ENCODE measurements at places on chromosomes 16 and 17.

- no peak for DNase-seq
Observed at GRCh38 chr17:78472035-78472905, 93.8 kb downstream of the PGS1 start.

DNA sequence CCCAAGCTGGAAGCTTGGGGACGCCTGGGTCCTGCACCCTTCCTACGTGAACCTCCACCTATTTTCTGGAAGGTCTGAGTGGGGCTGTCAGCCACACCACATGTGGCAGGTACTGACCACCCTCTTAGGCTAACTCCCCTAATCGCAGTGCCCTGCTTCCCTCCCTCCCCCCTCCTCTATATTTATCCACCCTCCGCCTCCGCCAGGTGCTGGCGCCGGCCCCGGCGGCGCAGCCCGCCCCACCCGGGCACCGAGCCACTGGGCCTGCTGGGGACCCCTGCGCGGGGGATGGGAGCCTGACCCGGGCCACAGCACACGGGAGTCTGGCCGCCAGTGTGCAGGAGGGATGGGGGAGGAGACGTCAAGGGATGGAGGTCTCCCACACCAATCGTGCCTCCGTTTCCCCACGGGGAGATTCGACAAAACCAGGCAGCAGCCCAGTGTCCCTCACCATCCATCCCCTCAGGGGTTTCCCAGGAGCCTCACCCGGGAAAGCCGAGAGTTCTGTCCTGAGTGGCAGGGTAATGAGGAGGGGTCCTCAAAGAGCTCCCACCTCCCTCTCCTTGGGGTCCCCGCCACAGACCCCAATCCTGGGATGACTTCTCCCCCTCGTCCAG lies 1.3 kb downstream of the PLEKHH3 start:
- no peak for DNase-seq

GRCh38 chr17:78375401-78376151 lies 2.9 kb upstream of the PGS1 start:
- no peak for DNase-seq

- peak; percentile 65 for DNase-seq
Observed at GRCh38 chr16:30805370-30806169, 18.6 kb upstream of the ZNF629 start.

DNA sequence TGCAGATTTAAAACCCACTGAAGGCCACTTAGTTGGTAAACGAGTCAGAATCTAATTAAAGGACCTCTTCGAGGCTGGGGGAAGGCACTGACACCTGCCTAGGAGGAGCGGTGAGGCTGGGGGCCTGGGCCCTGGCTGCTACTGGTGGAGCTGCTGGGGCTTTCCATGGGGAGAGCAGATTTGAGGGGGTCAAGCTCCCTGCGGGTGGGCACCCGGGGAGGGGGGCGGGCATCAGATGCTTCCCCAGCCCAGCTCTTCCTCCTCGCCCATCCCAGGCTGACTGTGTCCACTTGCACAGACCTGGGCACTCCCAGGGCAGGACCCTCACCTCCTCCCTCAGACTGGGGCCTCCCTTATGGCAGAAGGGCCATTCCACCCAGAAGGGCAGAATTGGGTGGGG lies 19.0 kb downstream of the SRCIN1 start:
- no peak for DNase-seq

DNA sequence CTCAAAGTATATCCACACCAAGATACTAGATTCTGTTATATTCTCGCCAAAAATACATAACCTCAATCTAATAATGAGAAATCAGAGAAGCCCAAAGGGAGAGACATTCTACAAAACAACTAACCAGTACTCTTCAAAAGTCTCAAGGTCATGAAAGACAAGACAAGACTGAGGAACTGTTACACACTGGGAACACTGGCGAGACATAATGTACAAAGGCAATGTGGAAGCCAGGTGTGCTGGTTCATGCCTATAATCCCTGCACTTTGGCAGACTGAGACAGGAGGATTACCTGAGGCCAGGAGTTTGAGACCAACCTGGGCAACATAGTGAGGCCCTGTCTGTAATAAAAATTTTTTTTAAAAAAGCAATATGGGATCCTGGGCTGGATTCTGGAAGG lies 85.9 kb downstream of the SPAG9 start:
- no peak for DNase-seq

GRCh38 chr17:43411749-43412148 lies 13.0 kb downstream of the ARL4D start:
- no peak for DNase-seq

DNA sequence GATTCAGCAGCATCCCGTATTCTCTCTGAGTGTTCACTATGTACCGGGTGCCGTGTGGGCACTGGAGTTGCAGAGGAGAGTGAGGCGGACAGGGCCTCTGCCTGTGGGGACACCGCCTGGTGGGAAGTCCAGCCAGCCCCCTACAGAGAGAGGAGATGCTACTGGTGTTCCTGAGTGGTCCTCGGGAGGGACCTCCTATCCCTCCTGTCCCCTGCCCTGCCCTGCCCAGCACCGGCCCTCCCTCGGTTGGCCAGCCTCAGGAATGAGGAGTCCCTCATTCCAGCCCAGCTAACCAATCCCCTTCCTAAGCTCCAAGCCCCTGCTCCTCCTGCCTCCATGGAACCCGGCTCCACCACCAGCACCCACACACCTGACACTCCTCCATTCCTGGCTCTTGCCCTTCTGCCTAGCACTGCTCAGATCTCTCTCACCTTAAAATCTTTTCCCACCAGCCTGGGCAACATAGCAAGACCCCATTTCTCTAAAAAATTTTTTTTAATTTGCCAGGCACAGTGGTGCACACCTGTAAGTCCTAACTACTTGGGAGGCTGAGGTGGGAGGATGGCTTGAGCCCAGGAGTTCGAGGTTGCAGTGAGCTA lies 2.0 kb downstream of the ASGR2 start:
- no peak for DNase-seq

DNA sequence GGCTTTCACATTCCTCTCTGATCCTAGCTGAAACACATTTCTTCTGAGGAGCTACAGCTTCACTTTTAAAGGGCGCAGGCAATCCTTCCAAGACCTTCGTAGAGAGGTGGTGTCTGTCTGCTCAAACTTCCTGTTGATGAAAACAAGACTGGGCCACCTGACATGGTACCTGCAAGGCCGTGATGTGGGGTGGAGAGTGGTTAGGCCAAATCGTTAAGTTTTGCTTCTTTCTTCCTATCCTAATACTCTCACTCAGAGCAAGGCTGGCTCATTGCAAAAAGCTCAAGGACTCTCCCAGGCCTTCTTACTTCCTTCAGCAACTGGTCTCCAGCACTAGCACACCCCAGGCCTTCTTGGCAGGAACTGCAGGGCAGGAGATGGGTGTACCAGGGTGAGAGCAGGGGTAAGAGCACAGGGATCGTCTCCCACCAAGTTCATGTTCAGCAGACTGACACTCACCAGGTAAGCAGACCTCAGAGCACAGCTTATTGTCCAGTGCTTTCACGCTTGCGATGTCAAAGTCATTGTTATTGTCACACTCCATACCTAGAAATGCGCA lies 10.9 kb upstream of the FOXJ1 start:
- peak; percentile 65 for DNase-seq

DNA sequence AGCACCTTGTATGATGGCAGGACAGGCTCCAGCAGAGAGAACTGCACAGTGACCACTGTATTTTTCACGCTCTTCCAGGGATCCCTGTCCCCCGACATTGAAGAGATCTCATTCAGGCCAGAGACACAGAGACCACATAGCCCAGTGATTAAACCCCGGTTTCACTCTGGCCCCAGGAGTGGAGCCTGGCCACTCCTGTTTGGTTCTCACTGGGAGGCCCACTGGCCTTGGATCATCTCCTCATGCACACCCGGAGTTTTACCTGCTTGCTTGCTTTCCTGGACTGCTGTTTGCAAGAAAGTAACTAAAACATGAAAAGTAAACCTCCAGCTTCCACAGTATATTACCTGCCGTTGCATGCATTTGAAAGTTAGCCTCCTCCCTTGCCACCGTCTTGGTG lies 13.2 kb upstream of the CLEC18C start:
- no peak for DNase-seq

GRCh38 chr17:56918916-56919315 lies 5.1 kb upstream of the TRIM25 start:
- no peak for DNase-seq

- peak; percentile 28 for DNase-seq
Observed at GRCh38 chr16:87161822-87162676, 155.1 kb downstream of the C16orf95 start.

DNA sequence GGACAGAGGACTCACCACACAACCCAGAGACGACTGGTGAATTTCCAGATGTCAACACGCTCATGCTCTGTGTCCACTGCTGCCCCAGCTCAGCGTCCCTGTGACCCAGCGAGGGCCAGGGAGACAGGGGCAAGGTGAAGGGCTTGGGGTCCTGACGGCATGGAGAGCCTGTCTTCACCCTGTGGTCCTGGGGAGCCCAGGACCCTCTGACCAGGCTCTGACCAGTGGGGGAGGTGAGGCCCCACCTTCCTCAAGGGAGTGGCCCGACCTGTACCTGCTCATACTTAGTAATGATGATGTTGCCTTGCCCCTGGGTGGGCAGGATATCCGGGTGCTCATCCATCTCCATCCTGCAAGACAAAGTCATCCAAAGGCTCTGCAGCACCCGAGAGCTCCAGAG lies 39.8 kb downstream of the TNFRSF13B start:
- peak; percentile 16 for DNase-seq

DNA sequence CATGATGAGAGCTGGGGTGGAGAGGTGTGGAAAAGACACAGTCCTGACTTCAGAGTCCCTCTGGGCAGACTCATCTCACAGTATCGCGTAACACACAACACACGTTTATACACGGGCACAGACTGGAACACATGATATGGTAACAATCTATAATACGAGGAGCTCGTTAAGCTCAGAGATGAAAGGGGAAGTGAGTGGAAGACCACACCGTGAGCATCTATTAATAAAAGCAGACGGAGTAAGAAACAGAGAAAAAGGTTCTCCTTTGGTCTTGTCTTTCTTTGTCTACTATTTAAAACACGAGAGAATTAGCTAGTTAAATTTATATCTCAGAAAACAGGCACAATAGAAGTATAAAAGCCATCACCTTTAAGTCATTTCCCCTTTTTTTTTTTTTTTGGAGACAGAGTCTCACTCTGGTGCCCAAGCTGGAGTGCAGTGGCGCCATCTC lies 13.5 kb downstream of the ANKRD11 start:
- DNase-seq = no peak

GRCh38 chr16:56847173-56847910 lies 17.7 kb upstream of the SLC12A3 start:
- peak; percentile 53 for DNase-seq

DNA sequence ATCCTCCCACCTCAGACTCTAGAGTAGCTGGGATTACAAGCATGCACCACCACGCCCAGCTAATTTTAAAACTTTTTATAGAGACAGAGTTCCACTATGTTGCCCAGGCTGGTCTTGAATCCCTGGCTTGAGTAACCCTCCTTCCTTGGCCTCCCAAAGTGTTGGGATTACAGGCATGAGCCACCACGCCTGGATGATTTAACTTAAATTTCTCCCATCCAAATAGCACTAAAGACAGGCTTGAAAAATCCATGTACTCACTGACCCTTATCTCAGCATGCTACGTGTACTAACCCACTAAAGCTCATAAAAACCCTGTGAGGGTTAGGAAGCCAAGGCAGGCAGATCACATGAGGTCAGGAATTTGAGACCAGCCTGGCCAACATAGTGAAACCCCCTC lies 4.6 kb downstream of the SLC5A10 start:
- peak; percentile 14 for DNase-seq

- no peak for DNase-seq
Observed at GRCh38 chr16:27430923-27431484, 29.0 kb downstream of the IL21R start.

DNA sequence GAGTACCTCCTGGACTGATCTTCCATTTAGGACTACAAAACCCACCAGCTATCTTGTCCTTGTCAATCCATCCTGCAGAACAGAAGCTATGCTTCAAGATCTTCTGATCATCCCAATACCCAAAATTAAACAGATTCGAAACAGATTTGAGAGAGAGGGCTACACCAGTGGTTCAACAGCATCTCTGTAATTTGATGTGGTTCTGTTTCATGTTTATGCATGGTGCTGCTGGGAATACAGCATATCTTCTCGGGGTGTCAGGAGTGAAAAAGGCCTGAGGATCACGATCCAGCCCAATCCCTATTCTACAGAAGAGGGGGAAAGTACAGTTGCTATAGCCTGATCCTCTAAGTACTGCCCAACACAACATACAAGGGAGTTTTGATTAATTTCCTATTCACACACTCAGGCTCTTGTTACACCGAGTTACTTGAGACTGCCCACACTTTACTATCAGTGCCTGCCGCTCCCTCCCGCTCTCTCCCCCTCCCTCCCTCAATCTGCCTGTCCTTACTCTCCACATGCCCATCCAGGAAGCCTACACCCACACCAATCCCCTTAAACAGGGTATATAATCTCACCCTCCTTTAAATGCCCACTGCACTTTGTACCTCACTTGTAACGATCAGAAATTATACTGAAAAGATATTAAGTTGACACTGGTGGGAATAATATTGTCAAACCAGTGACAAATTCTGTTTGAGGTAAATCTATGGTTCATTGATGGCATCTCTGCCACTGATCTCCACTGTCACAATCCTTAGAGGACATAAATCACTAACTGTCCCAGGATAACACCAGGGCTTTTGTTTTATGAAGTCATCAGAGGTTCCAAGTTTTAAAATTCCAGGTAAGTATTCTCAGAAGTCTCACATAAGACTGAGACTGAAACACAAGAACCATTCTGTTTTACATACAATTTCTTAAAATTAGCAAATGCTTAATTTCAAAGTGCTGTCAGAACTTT lies 89.3 kb upstream of the PLEKHM1 start:
- no peak for DNase-seq

GRCh38 chr16:27377666-27378485 lies 24.1 kb upstream of the IL21R start:
- peak; percentile 46 for DNase-seq

GRCh38 chr16:79042141-79042540 lies 558.4 kb downstream of the MAF start:
- DNase-seq = no peak

DNA sequence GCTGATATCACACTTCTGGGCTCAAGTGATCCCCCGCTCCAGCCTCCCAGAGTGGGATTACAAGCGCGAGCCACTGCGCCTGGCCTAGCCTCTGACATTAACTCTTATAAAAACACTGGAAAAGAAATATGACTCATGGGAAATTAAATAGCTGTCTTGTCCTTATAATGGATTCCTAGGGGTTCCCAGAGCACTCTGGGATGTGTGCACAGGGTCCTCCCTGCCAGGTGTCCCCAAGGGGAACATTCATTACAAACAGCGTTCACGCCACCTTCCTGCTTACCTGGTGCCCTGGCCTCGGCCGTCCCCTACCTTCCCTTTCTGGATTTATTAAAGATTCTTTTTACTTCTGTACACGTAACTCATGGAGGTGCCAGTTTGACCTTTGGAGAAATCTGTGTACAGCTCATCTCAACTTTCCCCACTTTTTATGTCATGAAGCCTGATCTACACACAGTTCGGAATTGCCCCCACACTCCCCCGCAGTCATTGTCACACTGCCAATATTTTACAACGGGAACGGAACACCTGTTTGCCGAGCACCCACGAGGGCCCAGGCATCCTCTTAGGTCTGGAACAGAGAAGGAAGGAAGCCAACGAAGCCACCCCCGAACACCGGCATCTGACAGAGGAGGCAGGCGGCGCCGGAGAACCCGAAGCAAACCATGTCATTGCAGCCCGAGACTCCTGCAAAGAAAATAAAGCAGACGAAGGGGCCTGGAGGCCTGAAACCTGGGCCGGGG lies 39.7 kb upstream of the MEAK7 start:
- no peak for DNase-seq

- no peak for DNase-seq
Observed at GRCh38 chr16:61823326-61823725, 212.9 kb downstream of the CDH8 start.

All from activated naive CD4-positive, alpha-beta T cell treated with anti-CD3 and anti-CD28 coated beads, Interleukin-2, amount 10 ng/mL, durations not matched to agents 7 days and 5 days (primary cell).